ENCODE measurements at places on chromosomes 3 and 15.

GRCh38 chr3:159785273-159785708 lies 203.3 kb upstream of the IL12A start:
- DNase-seq: no peak

- no peak for DNase-seq
Measured at GRCh38 chr3:128369121-128369703, 97.5 kb downstream of the DNAJB8 start.

DNA sequence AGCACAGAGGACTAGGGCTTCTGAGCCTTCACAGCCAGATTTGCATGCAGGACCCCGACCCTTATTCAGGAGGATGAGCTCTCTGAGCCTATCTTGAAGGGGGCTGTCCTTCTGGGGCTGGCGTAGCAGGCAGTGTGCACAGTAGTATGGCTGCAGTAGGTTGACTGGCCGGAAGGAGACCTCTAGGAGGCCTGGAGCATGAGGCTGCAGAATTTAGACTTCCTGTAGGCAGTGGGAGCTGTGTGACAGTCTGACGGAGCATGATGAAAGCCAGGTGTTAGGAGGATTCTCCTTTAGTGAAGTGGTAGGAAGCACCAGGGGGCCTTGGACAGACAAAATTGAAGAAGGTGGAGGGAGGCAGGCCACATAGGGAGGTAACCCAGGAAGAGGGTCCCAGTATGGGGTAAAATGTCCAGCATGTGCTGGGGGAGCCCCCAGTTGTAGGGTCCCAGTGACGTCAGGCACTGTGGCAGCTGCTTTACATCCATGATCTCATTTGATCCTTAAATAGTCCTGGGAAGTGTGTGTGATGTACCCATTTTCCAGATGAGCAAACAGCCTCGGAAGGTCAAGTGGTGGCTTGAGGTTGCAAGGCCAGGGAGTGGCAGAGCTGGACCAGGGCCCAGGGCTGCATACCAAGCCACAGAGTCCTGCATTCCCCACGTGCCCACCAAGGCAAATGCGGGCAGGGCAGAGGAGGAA lies 36.1 kb downstream of the SPSB4 start:
- DNase-seq: no peak

DNA sequence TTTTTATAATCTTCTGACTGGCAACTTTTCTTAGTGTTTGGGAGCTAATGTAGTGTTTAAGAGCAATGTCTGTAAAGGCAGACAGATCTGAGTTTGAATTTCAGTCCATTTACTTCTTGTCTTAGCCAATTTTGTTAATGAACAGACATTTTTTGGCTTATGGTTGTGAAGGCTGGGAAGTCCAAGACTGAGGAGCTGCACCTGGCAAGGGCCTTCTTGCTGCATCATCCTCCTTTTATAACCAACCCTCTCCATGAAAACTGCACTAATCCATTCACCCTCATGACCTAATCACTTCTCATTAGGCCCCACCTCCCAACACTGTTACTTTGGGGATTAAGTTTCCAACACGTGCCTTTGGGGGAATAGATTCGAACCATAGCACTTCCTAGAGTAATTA lies 164.5 kb downstream of the GAP43 start:
- no peak for DNase-seq

- no peak for DNase-seq
Measured at GRCh38 chr15:91926908-91927270, 73.4 kb downstream of the SLCO3A1 start.

DNA sequence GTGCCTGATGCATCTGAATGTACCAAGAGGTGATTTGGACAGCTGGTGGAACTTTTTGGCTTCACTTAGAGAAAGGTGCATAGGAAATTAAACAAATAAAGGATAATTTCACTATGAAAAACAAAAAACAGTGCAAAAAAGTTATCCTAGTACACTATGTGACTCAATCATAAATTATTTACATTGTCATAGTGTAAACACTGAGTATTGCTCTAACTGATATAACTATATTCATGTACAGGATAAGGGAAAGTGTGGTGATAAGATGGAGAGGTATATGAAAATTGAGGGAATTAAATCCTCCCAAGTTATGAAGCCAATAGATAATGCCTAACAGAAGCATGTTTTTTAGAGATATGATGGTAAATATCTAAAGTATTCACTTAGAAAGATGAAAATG lies 50.2 kb upstream of the CPNE4 start:
- DNase-seq: no peak

- peak; percentile 50 for DNase-seq
Measured at GRCh38 chr15:79380755-79381497, 51.2 kb upstream of the MINAR1 start.

- DNase-seq: no peak
Measured at GRCh38 chr3:119237299-119237698, 3.4 kb downstream of the B4GALT4 start.

Data from stimulated activated CD8-positive, alpha-beta memory T cell treated with anti-CD3 and anti-CD28 coated beads, Interleukin-15, amount 100 ng/mL, for 4 hours (primary cell).